MCF 10A (cell line): ENCODE measurements at places on chromosomes 11 and 22. TPM values are rescaled to one million over a fixed set of nuclear protein-coding genes. Genes with fewer than 3 reads are reported as not detected.

The HEPHL1 gene
- not detected in 2 replicates for total RNA-seq

The TNNT3 gene
- total RNA-seq = not detected in 2 replicates

The GALNT18 gene
- 9.0 and 14.1 TPM in 2 replicates for total RNA-seq

The OR52E8 gene
- not detected in 2 replicates for total RNA-seq

The MRGPRX4 gene
- total RNA-seq = not detected in 2 replicates

The GTPBP1 gene
- 62.5 and 66.4 TPM in 2 replicates for total RNA-seq

The OR51E2 gene
- total RNA-seq = not detected in 2 replicates

The DDX10 gene
- 94.4 and 113 TPM in 2 replicates for total RNA-seq

The AMPD3 gene
- 5.0 and 5.4 TPM in 2 replicates for total RNA-seq

DNA sequence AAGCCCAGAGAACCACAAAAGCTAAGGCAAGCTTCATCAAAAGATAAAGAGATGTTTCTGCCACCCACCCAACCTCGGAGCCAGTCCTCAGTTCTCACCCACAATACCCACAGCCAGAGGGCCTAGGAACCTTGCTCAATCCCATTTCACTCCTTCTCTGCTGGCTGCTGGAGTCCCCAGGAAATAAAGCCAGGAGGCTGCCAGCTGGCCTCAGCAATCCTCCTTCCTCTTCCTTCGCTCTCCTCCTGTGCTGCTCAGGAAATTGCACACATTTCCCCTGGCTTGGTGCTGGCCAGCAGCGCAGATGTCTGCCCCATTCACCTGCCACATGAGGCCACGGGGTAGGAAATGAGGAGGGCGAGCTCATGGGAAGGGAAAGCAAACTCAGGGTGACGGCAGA, 91.8 kb upstream of the LDLRAD3 start:
- DNase-seq = no peak

DNA sequence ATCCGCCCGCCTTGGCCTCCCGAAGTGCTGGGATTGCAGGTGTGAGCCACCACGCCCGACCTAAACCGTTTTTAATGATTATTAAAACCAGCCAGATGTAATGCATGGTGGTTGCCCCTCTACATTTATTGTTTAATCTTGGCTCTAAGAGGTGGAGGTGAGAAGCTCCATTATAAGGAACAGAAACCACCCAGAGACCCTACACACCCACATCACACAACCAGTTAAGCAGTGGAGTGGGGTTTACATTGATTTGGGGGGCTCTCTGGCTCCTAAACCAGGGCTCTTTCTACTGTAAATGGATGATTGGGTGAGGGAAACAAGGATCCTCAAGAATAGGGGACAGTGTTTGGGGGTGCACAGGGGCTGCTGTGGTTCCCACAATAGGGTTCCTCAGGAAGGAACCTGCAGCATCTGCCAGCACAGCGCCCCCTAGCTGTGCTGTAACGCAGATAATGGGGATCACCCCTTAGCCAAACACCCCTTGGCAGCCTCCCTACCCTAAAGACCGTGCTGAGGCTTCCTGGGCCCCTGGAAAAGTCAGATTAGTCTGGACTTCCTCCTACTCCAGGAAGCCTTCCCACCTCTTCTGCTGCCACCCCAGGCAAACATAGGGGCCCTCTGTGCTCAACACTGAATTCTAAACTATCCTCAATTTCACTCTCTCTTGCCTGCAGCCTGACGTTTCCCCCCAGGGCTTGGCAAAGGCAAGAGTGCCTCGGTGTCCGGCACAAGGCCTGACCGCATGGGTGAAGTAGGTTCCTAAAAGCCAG, 2.4 kb downstream of the MPST start:
- DNase-seq = peak; percentile 50

GRCh38 chr11:66919923-66920322, 38.3 kb downstream of the PC start:
- no peak for DNase-seq

DNA sequence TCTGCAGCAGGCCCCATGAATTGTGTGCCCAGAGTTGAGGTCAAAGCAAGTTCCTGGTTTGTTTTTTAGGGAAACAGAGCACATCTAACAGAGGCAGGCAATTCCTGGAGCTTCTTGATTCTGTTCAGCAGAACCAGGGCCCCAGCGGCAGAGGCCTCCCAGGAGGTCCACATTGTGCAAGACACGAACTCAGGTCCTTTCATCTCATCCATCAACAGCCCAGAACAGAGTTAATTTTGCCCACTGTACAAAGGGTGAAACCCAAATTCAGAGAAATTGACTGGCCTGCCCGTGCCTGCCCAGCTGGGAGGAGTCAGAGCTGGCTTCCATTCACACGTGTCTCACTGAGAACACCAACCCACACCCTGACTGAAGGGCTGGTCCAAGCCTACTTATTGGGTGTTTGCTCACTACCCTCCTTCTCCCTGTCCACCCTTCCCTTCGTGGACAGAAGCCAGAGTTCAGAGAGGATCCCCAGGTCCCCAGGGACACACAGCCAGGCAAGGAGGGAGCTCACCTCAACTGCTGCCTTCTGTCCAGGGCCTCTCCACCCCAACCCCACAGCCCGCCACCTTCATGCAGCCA, 607.1 kb downstream of the TBC1D22A start:
- DNase-seq = no peak

- no peak for DNase-seq
Observed at GRCh38 chr11:19849107-19849789, 136.6 kb downstream of the NAV2 start.

DNA sequence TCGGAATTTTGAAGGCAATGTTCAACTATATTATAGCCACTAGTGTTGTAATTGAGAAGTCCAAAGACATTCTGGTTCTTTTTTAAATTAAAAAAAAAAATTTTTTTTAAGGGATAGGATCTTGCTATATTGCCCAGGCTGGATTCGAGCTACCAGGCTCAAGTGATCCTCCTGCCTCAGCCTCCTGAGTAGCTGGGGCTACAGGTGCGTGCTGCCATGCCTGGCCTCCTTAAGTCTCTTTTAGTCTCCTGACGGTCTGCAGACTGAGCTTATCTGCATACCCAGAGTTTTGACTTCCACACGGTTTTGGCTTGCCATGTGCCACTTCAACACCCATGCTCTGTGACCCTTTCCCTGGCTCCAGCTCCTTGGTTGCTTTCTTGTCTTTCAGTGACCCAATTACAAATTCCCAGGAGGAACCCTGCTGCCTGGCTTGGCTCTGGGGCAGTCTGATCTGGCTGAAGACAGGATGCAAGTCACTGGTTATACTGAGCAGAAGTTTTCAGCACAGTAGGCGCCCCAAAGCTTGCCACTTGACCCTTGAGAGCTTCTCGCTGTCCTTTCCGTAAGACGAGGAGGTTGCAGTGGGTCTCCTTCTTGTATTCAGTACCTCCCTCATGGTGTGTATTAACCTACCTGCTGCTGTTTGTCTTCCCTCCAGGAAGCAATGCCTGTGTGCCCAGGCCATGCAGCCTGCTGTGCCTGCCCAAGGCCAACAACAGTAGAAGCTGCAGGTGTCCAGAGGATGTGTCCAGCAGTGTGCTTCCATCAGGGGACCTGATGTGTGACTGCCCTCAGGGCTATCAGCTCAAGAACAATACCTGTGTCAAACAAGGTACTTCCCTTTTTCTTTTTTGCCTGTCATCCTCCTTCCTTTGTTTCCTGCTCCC, 113.8 kb upstream of the SORL1-AS1 start:
- DNase-seq = no peak

DNA sequence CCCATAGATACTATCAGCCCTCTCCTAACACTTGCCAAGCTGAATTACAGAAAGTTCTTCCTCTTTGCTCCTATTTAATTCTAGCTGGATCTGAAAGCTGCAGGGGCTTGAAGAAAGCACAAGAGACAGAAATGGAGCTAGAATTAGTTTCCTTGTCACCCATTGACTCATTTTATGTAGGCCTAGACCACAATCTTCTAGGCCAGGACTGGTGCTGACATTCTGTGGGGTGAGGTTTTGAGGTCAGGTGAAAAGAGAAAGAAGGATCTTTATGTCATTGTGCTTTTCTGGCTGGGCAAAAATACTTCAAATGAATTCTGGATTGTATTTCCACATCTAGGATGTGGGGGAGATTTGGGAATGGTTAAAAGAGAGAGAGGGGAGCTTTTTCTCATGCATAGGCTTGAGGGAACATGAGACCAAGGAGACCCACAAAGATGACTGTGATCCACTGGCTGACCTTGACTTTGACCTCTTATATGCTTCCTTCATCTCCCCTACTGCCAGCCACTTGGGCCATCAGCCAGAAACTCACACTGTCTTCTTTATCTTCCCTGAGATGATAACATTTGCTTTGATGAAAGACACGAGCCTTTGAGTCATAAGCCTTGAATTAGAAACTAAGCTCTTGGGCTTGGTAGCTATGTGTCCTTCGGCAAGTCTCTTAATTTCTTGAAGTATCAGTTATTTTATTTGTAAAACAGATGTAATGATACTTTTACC, 274.9 kb upstream of the CADM1 start:
- DNase-seq = no peak

- DNase-seq = peak; percentile 62
Observed at GRCh38 chr11:102573851-102574250, 43.3 kb upstream of the MMP7 start.

- no peak for DNase-seq
Observed at GRCh38 chr11:133957900-133958299, 1.1 kb upstream of the IGSF9B start.

GRCh38 chr22:20998411-20999336, 3.2 kb downstream of the THAP7 start:
- no peak for DNase-seq

DNA sequence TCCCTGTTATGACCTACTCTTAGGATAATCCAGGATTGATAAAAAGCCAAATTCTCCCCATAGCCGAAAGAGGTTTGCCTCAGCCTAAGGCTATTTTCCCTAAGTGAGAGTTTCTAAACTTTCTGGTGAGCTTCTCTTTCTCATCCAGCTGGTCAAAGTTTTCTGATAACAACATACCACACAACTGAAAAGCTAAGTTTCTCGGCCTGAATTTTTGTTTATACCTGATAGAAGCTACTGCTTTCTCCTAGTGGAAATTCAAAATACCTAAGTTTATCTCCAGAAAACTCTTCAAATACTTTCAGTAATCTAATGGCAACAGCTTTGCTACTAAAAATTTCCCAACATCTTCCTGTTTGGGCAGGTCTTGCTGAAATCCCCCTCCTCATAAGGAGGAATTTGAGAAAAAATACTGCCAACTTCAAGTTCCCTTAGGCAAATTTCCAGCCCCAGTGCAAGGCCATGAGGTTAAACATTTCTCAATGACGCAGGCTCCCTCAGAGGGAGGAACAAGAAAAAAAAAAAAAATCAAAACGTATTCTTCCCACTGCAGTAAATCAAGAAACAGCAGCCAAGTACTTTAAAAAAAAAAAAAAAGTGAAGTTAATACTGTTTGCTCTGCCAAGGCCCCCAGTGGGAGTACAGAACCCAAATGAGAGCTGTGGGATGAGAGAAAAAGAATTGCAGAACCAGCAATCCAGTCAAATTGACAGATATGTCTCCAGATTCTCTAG, 127.0 kb downstream of the MRTFA start:
- DNase-seq = peak; percentile 97
